T-helper 22 cell (primary cell): ENCODE measurements at places on chromosomes 13 and 19.

DNA sequence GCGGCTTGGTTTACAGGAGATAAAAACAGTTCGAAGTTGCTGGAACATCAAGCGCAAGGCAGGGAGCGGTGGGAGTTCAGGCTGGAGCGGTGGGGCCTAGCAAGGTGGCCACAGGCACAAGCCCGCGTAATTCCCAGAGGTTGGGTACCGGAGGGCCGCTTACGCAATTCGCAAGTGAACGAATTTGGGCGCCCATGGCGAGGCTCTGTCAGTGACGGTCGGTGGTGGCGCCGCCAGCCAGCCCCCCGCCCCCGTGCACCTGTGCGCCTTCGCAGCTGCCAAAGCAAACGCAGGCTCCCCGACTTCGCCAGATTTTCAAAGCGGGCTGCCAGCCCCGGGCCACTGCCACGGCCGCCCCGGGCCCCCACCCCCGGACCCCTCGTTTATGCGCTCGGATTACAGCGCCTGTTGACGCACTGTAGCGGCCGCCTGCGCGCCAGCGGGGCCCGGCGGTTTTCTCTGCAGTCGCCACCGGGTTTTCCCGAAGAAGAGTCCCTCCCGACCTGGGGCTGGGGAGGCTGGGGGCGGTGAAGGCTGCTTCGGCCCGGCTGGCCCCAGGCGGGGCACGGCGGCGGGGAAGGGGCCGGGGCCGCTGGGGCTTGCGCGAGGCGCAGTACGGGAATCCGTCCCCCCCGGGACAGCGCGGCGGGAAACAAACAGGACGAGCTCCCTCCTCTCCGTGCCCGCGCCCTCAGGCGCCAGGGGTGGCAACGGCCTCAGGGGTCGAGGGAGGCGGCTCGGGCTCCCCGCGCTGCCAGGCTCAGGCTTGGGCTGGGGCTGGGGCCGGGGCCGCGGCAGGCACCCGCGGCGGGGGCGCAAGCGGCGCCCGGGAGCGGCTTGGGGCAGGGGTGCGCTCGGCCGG lies 709 bp downstream of the N4BP2L1 start:
- peak; percentile 41 for DNase-seq

GRCh38 chr19:41957838-41958366 lies 1.2 kb downstream of the RABAC1 start:
- DNase-seq, result peak; percentile 14

GRCh38 chr13:24005755-24006281 lies 108.5 kb upstream of the C1QTNF9B start:
- no peak for DNase-seq

DNA sequence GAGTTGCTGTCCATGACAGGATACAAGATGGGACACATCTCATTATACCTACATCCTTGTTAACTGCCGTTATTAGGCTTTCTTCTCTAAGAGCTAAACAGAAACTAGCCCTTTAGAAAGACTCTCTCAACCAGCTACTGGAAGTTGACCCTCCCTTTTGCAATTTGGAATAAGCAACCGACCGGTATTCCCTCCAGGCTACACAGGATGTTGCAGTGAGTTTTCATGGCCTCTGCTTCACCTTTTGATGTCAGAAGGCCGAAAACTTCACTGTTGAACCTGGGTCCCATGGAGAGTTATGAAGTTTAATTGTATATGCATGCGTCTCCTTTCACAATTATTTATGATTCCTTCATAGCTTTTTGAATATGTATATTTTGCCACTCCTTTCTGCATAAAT lies 1042.5 kb upstream of the SPRY2 start:
- no peak for DNase-seq

- no peak for DNase-seq
These were observed 163.0 kb downstream of the HS6ST3 start for GRCh38 chr13:96252903-96253302.

GRCh38 chr19:2254064-2254872 lies 1.9 kb downstream of the JSRP1 start:
- no peak for DNase-seq

DNA sequence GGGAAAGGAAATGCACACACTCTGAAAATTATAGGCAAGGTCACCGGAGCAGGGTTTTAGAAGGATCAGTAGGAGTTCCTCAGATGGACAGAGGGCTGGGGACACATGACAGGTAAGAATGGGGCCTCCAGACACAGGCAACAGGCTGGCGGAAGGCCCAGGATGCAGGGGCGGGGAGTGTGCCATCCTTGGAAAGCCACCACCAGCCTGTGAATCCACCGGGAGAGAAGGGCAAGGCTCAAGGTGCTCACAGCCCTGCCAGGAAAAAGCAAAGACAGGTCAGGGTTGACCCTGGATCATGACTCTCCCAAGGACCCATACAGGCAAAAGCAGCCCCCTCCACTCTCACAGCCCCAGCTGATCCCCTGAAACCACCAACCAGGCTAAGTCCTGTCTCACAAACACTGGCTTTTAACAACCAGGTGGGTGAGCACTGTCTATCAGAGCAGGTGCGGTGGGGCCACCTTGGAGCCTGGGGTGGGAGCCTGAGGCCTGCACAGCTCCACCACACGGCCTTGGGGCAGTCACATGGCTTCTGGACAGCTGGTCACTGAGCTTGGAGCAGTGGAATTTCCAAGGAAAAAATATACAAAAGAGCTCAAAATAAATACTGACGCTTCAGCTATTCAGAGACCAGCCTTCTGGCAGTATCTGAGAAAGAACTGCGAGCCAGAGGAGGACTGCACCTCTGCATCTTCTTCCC lies 35.2 kb upstream of the ISYNA1 start:
- no peak for DNase-seq
